ENCODE measurements at places on chromosomes 2 and 18. TPM values are rescaled to one million over a fixed set of nuclear protein-coding genes. Genes with fewer than 3 reads are reported as not detected.
A peak's percentile ranks its signal among the peaks of the same experiment; 100 is the strongest.

The TEX51 gene
- total RNA-seq = not detected

The PARD6G gene
- 20.3 TPM for total RNA-seq

DNA sequence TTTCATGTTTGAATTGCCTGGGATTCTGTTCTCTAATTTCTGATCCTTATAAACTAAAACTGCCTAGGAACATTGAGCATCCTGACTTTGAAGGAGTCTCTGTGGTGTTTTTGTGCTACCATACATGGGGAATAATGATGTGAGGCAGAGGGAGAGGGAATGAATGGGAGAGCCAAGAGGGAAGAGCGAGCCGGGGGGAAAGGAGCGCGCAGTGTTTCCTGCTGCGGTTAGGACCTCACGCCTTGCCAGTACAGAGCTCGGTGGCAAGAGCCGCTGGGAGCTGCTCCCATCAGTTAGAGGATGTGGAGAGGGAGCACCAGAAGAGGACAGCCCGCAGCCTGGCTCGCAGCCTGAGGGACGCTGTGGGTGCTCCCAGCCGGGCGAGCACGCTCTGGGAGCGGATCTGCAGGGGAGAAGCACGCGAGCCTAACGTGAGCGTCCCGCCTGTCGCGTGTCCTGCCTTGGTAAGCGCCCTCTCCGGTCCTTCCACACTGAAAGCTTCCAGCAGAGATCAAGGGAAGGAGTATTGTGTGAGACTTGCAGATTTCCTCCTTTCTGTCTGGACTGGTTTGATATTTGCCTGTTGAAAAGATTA is 114.7 kb downstream of the FAM210A start:
- peak; percentile 59 for DNase-seq

DNA sequence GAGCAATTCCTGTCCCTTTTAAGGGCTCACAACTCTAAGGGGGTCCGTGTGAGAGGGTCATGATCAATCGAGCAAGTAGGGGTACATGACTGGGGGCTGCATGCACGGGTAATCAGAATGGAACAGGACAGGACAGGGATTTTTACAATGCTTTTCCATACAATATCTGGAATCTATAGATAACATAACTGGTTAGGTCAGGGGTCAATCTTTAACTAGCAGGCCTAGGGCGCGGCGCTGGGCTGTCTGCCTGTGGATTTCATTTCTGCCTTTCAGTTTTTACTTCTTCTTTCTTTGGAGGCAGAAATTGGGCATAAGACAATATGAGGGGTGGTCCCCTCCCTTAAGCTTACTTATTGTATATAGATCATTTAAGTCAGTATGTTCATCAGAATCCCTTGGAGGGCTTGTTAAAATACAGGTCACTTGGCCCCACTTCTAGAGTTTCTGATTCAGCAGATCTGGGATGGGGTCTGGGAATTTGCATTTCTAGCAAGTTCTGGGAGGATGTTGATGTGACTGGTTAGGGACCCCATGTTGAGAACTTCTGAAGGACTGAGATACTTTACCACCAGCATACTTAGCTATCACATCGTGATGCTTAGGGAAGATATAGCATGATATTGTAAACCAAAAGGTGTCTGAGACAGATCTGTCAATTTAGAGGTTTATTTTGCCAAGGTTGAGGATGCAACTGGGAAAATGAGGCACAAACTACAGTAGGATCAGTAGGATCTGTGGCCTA is 2.8 kb upstream of the INPP4A start:
- no peak for DNase-seq

- no peak for DNase-seq
Measured at GRCh38 chr2:99975386-99975785, 167.0 kb downstream of the AFF3 start.

Data from lung microvascular endothelial cell (primary cell).